ENCODE measurements at places on chromosomes 2 and 18. TPM values are rescaled to one million over a fixed set of nuclear protein-coding genes. Genes with fewer than 3 reads are reported as not detected.

DNA sequence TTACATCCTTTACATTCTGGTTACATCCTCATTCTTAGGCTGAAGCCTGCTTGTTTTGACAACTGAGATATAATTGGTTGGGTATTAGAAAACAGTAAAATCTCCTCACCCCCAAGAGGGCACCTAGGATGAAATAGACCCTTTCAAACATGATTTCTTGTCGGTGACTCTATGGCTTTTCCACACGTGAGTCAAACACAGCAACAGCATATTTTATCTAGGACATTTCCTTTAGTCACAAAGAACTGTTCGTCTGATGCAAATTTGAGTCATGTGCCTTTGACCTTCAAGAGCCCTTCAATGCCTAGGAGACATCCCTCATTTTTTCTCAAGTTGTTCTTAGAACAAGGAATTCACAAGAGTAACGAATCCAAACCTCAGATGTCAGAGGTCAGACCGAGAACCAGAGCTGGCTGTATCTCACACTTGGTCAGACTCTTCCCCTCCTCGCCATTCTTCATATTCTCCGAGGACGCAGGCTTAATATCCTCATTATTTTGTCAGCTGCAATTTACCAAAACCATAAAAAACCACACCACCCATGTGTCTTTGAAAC, 60.5 kb upstream of the ALKAL2 start:
- H3K27me3 ChIP-seq, result no peaks in the 10 kb centered on the region
- no peaks in the 10 kb centered on the region for H3K4me1 ChIP-seq
- H3K27ac ChIP-seq, result no peak overlapping the region
- DNase-seq, result no peak

DNA sequence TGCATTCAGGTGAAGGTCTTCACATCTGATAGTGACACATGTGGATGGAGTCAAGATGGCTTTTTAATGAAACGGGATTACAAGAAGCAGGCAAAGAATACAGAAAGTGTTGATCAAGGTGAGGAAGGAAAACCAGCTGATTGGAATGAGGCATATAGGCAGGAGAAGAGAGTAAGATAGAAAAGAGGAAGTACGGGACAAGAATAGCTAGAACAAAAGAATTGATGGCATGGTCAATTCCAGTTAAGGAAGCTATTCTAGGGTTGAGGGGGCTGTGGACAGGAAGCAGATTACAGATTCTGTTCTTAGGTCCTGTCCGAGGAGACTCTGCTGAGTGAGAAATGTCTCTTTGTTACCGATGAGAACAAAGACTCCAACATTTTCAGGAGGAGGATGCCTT, 13.2 kb upstream of the NCK2 start:
- no peaks in the 10 kb centered on the region for H3K27me3 ChIP-seq
- no peaks in the 10 kb centered on the region for H3K36me3 ChIP-seq
- no peak overlapping the region for H3K4me3 ChIP-seq

DNA sequence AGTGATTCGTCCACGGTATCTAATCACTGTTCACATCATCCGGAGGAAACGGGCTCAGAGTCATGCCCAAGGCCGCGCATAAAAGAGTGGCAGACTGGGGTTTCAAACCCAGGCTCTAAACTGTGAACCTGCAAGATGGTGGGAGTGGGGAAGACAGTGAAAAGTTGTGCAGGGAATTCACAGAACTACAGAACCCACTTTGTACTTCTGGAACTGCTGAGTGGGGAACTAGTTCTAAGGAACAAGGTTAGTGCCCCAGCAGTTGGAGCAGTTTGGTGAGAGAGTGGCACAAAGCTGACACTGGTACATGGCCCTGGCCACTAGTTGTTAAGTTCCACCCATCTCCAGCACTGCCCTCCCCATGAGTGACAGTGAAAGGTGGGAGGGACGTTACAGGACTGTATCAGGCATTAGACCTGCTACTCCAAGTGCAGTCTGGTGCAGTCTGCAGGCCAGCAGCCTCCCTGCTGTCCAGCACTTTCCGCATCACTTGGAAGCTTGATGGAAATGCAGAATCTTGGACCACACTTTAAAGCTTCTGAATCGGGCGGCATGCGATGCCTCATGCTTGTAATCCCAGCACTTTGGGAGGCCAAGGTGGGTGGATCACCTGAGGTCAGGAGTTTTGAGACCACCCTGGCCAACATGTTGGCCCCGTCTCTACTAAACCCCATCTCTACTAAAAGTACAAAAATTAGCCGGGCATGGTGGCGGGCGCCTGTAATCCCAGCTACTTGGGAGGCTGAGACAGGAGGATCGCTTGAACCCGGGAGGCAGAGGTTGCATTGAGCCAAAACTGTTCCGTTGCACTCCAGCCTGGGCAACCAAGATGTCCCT, 47.3 kb downstream of the C2orf42 start:
- H3K27me3 ChIP-seq, result no peaks in the 10 kb centered on the region
- no peaks in the 10 kb centered on the region for H3K36me3 ChIP-seq
- DNase-seq, result peak; percentile 58
- H3K27ac ChIP-seq, result peak overlapping the region; percentile 99
- H3K4me3 ChIP-seq, result peak overlapping the region; percentile 27

DNA sequence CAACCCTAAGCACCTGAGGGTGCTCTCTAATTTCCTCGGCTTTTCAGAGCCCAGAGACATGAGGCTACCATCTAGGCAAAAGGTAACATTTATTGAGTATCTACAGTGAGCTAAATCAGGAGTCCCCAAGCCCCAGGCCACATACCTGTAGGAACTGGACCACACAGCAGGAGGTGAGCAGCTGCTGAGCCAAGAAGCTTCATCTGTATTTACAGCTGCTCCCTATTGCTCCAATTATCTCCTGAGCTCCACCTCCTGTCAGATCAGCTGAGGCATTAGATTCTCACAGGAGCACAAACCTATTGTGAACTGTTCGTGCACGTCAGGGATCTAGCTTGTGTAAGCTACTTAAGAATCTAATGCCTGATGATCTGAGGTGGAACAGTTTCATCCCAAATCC, 70.2 kb downstream of the RND3 start:
- no peak overlapping the region for H3K27ac ChIP-seq
- H3K4me1 ChIP-seq, result peaks cover 32% of the 10 kb centered on the region
- no peaks in the 10 kb centered on the region for H3K36me3 ChIP-seq

The PROC gene
- total RNA-seq, result 4.1 TPM

Measured in Caco-2 (cell line).